ENCODE measurements at places on chromosomes 12 and 14. TPM values are rescaled to one million over a fixed set of nuclear protein-coding genes. Genes with fewer than 3 reads are reported as not detected.
A peak's percentile ranks its signal among the peaks of the same experiment; 100 is the strongest.

GRCh38 chr12:1863823-1864222, 43.5 kb downstream of the LRTM2 start:
- ATAC-seq = no peak

DNA sequence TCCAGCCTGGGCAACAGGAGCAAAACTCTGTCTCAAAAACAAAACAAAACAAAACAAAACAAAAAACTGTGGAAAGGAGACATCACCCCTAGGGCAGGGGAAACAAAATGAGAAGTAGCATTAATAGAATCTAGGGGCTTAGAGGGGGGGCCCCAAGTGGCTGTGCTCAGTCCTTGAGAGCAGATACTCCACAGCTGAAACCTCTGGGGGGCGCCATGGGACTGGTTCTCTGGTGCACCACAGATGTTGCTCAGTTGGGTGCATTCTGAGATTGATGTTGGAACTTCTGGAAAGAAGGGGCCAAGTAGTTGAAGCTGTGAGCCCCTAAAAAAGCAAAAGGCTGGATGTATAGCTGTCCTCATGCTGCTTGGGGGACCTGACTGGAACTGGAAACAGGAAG, 11.8 kb upstream of the SYNE2 start:
- ATAC-seq = no peak

DNA sequence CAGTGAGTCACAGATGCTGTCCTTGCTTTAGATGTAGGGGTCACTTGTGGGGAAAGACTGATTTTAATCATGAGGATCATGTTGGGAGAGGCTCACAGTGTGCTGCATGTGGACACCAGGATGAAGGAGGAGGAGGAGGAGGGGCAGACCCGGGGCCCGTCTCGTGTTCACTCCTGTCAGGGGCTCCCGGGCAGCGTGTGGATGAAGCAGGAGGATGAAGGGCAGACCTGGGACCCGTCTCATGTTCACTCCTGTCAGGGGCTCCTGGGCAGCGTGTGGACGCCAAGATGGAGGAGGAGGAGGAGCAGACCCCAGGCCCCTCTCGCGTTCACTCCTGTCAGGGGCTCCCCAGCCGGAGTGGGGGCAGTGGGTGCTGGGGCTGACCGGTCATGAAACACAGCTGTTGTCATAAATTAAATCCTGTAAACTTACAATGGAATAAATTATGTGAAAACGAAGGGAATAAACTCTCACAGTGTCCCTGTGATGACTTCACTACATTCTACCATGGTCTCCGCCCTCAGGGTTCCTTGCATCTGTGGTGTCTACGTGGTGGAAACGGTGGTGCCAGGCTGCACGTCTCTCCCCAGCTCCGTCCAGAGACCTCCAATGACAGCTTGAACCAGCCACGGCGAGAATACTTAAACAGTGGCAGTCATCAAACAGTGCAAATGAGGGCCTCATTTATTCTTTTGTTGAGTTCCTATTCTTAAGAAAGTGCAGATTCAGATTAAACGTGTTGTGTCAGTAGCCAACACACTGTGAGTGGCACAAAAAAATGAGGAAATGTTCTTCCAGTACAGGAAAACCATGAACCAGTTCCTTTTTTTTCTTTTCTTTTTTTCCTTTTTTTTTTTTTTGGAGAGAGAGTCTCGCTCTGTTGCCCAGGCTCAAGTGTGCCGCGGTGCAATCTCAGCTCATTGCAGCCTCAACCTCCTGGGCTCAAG, 37.7 kb upstream of the SFSWAP start:
- ATAC-seq = no peak

DNA sequence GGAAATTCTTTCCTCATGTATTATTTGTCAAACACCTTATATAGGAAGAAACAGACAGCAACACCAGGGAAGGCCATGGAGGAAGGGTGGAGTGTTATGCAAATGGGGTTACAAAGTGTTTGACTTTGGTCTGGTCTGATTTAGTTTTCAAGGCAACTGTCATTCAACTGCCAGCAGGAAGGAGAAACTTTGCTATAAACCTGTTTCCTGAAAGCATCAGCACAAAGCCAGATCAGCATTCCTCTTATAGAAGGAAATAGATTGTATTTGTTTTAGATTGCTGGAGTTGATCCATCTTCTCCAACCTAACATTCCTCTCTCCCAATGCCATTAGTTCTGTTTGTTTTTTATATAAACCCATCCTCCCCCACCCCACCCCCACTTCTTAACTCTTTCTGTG, 65.7 kb downstream of the STAB2 start:
- no peak for ATAC-seq

DNA sequence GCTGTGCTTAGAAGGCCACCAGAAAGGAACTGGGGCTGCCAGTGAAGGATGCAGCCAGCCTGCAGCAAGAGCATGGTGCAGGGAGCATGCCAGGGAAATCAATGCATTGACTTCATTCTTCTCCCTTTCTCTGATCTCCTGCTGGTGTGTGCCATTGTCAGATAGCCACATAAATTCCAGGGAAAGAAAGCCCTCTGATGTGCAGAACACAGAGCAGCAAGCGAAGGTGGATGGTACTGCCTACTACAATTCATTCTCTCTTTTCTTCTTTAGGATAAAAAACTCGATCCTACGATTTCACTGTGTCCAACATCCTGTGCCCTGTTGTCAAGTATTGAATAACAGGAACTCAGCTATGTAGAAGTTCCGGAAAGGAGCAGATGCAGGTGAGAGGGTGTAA, 446.7 kb upstream of the TMEM132C start:
- no peak for ATAC-seq

DNA sequence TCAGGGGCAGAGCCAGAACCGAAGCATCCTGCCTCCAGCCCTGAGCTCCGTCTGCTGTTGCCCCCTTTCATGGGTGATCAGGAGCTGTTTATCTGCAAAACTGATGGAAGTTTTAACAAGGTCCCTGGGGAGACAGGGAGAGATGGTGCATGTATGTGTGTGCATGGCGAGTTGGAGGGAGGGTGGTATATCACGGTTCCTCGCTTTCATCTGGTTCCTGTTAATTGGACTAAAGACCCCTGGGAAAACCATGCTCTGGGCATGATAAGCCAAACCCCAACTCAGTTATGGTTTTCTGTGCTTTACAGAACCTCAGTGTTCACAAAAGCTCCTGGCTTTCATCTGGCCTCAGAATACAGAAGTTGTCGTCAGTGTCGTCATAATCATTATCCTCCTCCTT, 133.6 kb downstream of the KSR2 start:
- ATAC-seq = no peak

- ATAC-seq = no peak
Measured at GRCh38 chr14:79698298-79698711, 513.0 kb downstream of the DIO2 start.

- no peak for ATAC-seq
Measured at GRCh38 chr14:26935733-26936132, 337.9 kb upstream of the NOVA1 start.

DNA sequence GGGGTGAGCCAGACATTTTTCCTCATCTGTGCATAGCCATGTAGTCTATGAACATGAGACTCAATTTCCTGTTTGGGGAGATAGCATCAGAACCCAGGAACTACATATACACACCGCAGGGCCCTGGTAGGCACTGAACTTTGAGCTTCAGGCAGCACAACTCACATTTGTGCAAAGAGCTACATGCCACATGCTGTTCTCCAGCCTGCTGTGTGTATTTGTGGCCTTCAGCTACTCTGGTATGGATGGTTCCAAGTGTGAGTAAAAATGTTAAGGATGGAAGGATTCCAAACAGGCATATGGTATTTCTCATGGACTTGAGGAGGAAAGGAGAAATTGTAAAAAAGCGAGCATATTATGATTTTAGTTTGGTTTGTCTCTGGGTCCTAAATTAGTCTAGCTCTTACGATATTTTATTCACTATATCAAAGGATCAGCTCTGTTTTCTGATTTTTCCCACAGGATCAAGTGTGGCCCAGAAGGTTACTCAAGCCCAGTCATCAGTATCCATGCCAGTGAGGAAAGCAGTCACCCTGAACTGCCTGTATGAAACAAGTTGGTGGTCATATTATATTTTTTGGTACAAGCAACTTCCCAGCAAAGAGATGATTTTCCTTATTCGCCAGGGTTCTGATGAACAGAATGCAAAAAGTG, 422.4 kb upstream of the OR4E1 start:
- ATAC-seq = peak; percentile 72

DNA sequence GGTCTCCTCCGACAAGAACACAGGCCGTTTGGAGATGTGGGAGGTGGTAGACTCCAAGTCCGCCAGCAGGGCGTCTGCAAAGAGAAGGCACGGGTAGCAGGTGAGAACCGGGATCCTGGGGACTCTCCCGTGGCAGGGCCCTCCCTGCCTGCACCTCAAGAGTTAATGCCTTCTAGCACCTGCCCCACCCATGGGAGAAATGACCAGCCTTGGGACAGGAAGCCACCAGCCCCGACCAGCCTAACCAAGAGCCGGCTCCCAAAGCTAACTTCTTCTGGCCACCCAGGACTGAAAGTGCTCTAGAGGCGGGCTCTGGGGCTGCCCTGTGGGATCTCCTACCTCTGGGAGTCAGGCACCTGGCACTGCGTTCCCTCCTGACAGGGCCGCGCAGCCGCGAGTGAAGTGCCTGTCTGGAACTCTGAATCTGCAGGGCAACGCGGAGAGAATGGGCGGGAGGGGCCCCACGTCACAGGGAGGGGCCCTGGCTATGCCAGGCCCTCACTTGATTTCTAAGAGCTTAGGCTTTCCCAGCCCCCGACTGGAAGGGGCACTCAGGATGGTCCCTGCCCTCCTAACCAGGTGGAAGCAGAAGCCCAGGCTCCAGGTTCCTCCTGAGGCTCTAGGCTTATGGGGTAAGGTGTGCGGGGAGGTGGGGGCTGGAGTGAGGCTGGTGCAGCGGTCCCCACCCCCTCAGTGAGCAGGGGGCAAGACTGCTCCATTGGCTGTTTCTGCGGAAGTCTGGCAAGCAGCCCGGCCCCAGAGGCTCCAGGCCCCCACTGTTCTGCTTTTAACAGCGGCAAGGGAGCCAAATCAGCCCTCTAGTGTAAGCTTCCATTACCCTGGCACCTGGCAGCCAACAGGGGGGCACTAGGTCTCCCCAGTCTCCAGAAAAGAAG, 23.6 kb upstream of the RPLP0 start:
- peak; percentile 56 for ATAC-seq

DNA sequence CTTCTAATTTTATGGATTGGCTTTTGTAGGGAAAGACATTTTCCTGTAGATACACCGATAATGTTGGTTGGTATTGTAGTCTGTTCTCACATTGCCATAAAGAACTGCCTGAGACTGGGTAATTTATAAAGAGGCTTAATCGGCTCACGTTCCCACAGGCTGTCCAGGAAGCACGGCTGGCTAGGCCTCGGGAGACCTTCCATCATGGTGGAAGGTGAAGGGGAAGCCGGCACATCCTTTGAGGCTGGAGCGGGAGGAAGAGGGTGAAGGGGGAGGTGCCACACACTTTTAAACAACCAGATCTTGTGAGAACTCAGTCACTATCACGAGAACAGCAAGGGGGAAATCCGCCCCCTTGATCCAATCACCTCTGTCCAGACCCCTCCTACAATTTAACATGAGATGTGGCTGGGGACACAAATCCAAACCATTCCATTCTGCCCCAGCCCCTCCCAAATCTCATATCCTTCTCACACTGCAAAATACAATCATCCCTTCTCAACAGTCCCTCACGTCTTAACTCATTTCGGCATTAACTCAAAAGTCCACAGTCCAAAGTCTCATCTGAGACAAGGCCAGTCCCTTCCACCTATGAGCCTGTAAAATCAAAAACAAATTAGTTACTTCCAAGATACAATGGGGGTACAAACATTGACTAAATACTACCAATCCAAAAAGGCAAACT, 66.7 kb upstream of the EIF5 start:
- no peak for ATAC-seq

DNA sequence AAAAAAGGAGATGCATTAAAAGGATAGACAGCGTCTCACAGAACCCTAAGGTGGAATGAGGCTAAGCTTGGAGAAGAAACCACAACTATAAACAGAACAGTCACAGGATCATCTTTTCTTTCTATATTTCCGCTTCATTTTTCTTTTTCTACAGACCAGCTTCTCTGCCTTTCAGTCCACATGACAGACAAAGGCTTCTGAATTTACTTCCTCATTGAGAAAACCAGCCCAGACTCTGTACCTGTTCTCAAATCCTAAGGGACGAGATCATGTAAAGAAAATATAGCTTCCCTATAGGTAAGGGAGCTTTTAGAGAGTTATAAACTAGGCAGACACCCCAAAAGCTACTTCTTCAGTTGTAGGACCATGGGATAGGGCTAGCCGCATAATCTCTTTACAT, 17.4 kb downstream of the SGPP1 start:
- ATAC-seq = no peak

DNA sequence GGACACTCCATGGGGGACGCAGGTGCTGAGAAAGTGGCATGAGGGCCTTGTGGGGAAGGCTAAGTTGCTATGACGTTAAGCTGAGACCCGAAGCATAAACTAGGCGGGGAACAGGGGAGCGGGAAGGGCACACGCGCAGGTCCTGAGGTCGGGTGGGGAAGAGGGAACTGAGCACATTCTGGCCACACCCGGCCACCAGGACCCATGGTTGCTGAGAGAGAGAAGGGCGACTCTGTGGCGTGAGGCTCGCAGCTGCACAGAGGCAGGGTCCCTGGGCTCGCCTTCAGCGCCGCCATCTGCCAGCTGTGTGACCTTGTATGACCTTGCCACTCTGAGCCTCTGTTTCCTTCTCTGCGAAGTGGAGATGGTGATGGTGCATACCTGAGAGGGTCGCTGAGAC, 182.5 kb downstream of the PHETA1 start:
- no peak for ATAC-seq

DNA sequence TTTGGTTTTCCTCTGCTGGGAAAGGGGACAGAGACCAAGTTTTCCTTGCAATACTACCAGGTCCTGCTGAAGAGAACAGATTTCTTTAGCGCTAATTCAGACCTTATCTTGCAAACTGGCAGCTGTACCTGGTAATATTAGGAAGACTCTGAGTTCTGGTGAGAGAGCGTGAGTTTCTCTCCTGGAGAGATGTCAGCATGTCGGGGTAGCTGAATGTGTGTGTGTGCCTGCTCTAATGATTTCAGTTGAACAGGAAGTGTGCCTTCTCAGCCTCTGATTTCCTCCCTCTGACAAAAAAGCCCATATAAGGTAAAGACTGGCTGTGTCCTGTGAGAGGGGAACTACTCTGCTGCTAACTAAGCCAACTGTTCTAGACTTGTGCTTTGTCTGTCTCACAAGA, 10.3 kb upstream of the ERP27 start:
- peak; percentile 75 for ATAC-seq

- no peak for ATAC-seq
Measured at GRCh38 chr14:98181768-98182167, 1090.2 kb downstream of the BCL11B start.

DNA sequence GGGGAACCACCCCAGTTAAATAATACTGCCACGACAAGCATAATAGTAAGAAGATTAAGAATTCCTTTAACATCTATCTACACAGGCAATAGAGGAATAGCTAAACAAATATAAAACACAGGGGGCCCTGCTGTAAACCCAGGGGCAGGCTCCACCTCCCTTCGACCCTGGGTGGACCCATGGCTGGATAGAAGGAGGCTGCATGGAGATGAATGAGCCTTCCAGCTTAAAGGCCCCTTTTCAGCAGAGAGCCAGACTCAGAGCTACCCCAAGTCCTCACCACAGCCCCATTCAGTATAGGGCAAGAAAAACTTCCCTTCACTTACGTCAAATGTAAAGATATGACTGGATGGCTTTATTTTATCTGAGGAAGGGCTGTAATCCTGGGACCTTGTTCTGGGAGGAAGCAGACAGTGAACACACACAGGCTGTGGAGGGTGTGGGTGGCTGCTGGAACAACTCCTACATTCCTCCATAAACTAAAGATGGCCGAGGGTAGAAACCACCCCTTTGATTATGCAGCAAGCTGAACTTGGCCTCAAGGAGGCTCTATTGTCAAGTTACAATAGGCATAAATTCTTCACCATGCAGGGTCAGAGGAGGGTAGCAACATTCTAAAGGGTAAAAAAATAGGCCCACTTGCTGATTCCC, 30.4 kb downstream of the NUAK1 start:
- no peak for ATAC-seq

Gene IL26
- not detected for total RNA-seq

Gene TSPAN19
- total RNA-seq = 0.10 TPM

All from gastroesophageal sphincter (tissue), 4 donors.